Activated CD8-positive, alpha-beta memory T cell treated with anti-CD3 and anti-CD28 coated beads, Interleukin-2, amount 50 U/mL, for 4 hours (primary cell): ENCODE measurements at places on chromosomes 12 and 14.

GRCh38 chr12:52691841-52692150, 11.5 kb downstream of the KRT77 start:
- DNase-seq = no peak

DNA sequence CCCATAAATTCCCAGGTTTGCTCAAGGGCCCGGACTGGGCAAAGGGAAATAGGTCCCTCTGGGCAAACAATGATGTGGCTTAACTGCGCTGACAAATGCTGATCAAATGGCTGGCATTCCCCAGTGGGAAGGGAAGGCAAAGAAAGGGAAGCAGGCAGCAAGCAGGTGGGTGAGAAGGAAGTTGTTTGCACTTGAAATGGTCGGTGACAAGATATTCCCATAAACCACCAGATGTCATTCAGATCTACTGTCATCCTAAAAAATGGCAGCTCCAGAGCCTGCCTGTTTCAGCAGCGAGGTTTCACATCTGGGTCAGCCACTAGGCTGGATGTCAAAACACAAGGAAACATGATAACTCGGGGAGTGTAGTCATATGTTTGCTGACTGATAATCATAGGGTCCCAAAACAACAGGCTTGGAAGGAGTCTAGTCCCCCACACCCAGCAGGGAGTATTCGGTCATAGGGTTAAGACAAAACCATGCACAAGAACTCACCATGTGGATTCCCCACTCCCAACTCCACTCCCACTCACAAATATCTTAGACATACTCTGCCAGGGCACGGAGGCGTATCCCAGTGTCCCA, 37.9 kb upstream of the MDM1 start:
- DNase-seq = no peak

DNA sequence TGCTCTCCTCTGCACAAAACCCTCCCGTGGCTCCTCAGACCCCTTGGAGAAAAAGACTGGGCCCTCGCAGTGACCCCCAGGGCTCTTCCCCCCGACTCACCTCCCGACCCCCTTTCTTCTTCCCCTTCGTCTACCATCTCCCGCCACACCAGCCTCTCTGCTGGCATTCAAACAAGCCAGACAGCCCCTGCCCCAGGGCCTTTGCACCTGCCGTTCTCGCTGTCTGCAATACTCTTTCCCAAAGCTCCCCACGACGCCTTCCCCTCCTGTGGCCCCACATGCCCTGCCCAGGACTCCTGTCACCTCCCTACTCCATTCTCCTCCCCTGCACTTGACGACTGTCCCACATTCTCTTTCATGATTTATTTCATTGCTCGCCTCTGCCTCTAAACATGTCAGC, 115.7 kb downstream of the PHETA1 start:
- DNase-seq = no peak

GRCh38 chr12:68115281-68115680, 44.3 kb downstream of the IFNG start:
- no peak for DNase-seq

DNA sequence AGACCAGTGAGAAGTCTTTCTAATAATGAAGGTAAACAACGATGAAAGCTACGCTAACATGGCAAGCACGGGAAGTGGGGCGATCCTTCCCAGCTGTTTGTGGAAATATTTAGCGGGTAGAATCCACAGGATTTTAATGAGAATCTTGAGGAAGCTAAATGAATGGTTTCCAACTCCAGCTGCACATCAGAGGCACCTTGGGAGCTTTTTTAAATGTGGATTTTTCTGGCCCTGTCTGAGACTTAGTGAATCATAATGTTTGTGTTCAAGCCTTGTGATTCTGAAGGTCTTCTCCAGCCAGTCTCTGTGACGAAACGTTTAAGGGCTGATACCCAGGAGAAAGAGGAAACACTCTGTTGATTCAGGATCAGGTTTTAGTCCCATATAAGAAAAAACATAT, 169.8 kb downstream of the CAPZA3 start:
- DNase-seq = no peak

- no peak for DNase-seq
Measured at GRCh38 chr14:20446889-20447288, 7.7 kb downstream of the OSGEP start.

- DNase-seq = no peak
Measured at GRCh38 chr12:62774794-62775193, 160.2 kb downstream of the PPM1H start.

- no peak for DNase-seq
Measured at GRCh38 chr12:46147144-46147543, 121.7 kb downstream of the SLC38A1 start.

DNA sequence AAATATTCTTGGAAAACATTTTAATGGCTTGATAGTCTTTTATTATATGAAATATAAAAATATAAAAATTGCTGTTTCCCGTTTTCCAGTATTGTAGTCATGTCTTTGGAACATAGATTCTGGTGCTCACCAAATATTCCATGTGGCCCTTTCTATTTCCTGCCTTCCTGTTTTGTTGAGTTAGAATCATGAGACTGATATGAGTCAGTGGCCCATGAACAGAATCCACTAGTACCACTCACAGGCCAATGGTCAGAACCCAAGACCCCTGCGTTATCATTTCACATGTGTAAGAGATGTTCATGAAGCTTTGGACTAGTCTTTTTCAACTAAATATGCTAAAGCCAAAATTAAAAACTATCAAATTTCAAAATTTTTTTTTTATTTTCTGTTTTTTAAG, 56.9 kb downstream of the BICD1 start:
- no peak for DNase-seq

- DNase-seq = no peak
Measured at GRCh38 chr12:124317400-124317799, 22.5 kb downstream of the RFLNA start.

DNA sequence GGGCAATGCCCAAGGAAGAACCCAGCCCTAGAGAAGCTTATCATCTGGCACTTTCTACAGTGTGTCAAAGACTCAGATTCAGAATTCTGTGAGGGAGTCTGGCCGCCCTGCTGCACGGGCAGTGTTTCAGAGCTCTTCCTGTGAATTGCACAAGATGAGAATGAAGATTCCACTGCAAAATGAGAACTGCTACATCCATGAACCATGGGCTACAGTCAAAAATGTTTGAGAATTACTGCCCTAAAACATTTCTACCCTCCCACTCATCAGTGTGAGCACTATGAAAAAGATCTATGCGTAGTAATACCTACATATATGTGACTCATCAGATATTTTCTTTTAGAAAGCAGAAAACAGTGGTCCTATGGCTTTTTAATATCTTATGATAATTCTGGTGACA, 104.0 kb downstream of the STAB2 start:
- no peak for DNase-seq

- DNase-seq = peak; percentile 21
Measured at GRCh38 chr12:15584366-15585041, 204.7 kb downstream of the EPS8 start.
